ENCODE measurements at places on chromosomes 6 and 20.

DNA sequence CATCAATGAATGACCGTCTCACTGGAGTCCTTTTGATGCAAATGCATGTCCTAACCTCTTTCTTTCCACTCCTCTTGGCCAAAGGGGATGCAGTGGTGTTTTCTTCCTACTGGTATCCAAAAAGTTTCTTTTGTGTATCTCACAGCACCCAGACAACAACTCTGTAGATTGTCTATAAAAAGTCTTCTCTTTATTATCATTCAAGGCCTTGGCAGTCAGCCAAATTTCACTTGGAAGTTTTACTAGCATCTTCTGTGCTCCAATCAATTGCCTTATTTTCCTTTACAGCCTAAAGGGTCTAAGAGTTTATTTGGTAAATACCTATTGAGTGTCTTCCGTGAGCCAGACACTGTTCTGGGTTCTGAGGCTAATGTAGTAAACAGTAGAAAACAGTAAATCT is 150.2 kb upstream of the RNF217 start:
- H3K27me3 ChIP-seq, result no peaks in the 10 kb centered on the region
- no peaks in the 10 kb centered on the region for H3K4me1 ChIP-seq
- DNase-seq, result no peak
- H3K36me3 ChIP-seq, result no peaks in the 10 kb centered on the region
- no peak overlapping the region for H3K27ac ChIP-seq

- H3K27ac ChIP-seq, result no peak overlapping the region
- H3K27me3 ChIP-seq, result no peaks in the 10 kb centered on the region
- H3K4me1 ChIP-seq, result peaks cover 34% of the 10 kb centered on the region
- no peak overlapping the region for H3K4me3 ChIP-seq
- DNase-seq, result no peak
- peaks cover 18% of the 10 kb centered on the region for H3K36me3 ChIP-seq
Measured at GRCh38 chr6:26478985-26479278, 21.2 kb upstream of the BTN1A1 start.

GRCh38 chr6:87074101-87074621 is 20.7 kb downstream of the CGA start:
- no peaks in the 10 kb centered on the region for H3K4me1 ChIP-seq
- H3K36me3 ChIP-seq, result no peaks in the 10 kb centered on the region
- H3K27me3 ChIP-seq, result peaks cover 16% of the 10 kb centered on the region

DNA sequence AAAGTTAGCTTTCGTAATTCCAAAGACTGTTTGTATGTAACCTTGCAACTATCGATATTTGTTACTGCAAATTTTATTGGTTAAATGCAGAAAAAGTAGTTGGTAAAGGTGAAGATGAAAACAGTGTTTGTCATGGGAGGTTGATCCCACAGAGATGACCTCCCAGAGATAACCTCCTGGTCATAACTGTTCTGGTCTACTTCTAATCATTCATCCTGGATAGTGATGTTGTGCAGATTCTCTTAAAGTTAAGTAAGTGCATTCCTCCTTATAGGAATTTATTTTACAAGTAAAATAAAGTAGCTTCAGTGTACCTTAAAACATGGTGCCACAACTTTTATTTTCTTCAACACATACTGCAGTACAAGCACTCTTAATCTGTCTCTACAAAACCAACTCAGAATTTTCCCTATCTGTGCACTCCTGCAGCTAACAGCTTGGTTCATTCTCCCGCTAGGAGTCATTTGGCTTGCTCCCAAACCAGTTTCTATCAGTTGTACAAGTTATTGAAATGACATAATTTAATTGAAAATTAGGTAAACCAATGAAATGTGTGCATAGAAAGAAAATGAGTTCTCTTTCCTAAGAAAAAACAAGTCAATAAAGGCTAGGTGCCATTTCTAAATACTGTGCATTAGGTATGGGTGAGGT is 19.2 kb downstream of the METTL24 start:
- peaks cover 16% of the 10 kb centered on the region for H3K27me3 ChIP-seq
- no peak overlapping the region for H3K4me3 ChIP-seq
- H3K36me3 ChIP-seq, result no peaks in the 10 kb centered on the region
- no peaks in the 10 kb centered on the region for H3K4me1 ChIP-seq
- no peak for DNase-seq

- no peak overlapping the region for H3K27ac ChIP-seq
- no peak overlapping the region for H3K4me3 ChIP-seq
- no peaks in the 10 kb centered on the region for H3K4me1 ChIP-seq
- H3K27me3 ChIP-seq, result peaks cover 10% of the 10 kb centered on the region
Measured at GRCh38 chr6:2651961-2652360, 98.8 kb downstream of the MYLK4 start.

- H3K36me3 ChIP-seq, result no peaks in the 10 kb centered on the region
- H3K27me3 ChIP-seq, result no peaks in the 10 kb centered on the region
- H3K4me3 ChIP-seq, result no peak within 1 kb of the TSS
- H3K27ac ChIP-seq, result no peak within 1 kb of the TSS
Measured at GRCh38 chr20:11917663-11918062, at the start of gene BTBD3. Gene BTBD3, plus strand, starts transcription at chr20:11917893. Its CDS starts 383 bp downstream, at chr20:11918276.

- no peaks in the 10 kb centered on the region for H3K27me3 ChIP-seq
- H3K4me1 ChIP-seq, result no peaks in the 10 kb centered on the region
- DNase-seq, result no peak
- H3K27ac ChIP-seq, result no peak overlapping the region
Measured at GRCh38 chr20:25459916-25460535, 52.6 kb downstream of the GINS1 start.

- H3K27me3 ChIP-seq, result peaks cover 4% of the 10 kb centered on the region
- peaks cover 56% of the 10 kb centered on the region for H3K4me1 ChIP-seq
- H3K36me3 ChIP-seq, result peaks cover 8% of the 10 kb centered on the region
- DNase-seq, result no peak
- peak overlapping the region; percentile 99 for H3K4me3 ChIP-seq
Measured at GRCh38 chr6:47479874-47480273, 2.3 kb downstream of the CD2AP start.

DNA sequence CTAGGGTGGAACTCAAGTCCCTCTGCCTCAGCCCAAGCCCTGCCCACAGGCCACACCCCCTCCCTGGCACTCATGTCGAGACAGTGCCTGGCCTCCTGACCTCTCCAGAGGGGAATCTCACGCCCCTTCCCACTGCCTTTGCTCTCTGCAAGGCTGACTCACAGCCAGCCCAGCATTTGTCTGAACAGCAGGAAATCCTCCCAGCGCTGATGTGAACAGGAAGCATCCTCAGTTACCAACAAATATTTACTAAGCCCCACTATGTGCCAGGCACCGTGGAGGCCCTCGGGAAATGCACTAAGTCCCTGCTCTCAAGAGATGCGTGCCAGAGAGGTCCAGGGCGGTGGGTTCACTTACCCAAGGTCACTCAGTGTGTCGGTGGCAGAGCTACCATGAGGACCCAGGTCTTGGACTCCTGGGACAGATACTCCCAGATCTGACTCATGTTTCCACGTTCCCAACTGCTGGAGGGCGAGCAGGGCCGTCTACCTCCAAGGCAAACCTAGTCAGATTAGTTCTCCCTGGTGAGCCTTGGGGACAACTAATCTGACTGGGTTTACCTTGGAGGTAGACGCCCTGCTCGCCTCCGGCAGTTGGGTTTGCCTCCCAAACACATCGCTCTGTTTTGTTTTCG is 7.8 kb downstream of the ADA start:
- no peaks in the 10 kb centered on the region for H3K27me3 ChIP-seq
- peaks cover 89% of the 10 kb centered on the region for H3K4me1 ChIP-seq
- DNase-seq, result peak; percentile 70
- peak overlapping the region; percentile 43 for H3K4me3 ChIP-seq

GRCh38 chr6:156779206-156780094 is 2.3 kb downstream of the ARID1B start:
- H3K27ac ChIP-seq, result peak overlapping the region; percentile 94
- peak; percentile 71 for DNase-seq
- no peaks in the 10 kb centered on the region for H3K27me3 ChIP-seq
- H3K4me1 ChIP-seq, result peaks cover 55% of the 10 kb centered on the region
- peak overlapping the region; percentile 83 for H3K4me3 ChIP-seq

Data from activated naive CD4-positive, alpha-beta T cell treated with anti-CD3 and anti-CD28 coated beads, Interleukin-2, amount 10 ng/mL, durations not matched to agents 7 days and 5 days (primary cell).